CD4-positive, alpha-beta T cell (primary cell): ENCODE measurements at places on chromosomes 3 and 15. TPM values are rescaled to one million over a fixed set of nuclear protein-coding genes. Genes with fewer than 3 reads are reported as not detected.

DNA sequence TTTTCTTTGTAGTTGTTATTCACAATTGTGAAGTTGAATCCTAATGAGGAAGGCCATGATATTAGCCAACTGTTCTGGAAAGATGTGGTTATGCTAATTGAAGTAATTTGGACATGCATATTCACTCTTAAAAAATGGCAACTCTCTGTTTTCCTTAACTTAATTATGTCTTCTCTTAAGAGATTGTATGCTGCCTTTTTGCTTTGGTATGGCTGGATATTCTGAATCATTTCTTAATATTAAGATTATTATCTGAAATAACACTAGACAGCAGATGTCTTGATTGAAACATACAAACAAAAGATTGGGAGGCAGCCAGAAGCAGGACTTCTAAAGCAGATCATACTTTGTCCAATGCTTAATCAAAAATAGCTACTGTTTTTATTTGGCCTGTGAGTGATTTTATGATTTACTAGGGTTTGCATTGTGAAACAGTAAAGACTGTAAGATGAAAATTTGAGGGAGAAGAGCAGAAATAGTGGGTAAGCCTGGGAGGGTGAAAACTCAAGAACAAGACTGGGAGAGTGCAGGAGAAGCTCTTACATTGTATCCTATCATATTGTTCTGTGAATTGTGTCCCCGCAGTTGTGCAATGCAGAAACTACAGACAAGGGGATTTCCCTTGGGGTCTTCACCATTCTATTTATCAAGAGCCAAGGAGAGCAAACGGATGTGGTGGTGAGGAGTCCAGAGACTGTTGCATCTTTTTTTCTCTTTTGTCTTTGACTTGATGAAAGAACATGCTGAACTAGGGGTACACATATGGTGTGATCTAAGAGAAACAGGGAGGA is 554.8 kb downstream of the TUSC7 start:
- no peak overlapping the region for H3K27ac ChIP-seq
- no peaks in the 10 kb centered on the region for H3K4me1 ChIP-seq
- H3K36me3 ChIP-seq, result no peaks in the 10 kb centered on the region
- DNase-seq, result no peak
- H3K27me3 ChIP-seq, result no peaks in the 10 kb centered on the region

DNA sequence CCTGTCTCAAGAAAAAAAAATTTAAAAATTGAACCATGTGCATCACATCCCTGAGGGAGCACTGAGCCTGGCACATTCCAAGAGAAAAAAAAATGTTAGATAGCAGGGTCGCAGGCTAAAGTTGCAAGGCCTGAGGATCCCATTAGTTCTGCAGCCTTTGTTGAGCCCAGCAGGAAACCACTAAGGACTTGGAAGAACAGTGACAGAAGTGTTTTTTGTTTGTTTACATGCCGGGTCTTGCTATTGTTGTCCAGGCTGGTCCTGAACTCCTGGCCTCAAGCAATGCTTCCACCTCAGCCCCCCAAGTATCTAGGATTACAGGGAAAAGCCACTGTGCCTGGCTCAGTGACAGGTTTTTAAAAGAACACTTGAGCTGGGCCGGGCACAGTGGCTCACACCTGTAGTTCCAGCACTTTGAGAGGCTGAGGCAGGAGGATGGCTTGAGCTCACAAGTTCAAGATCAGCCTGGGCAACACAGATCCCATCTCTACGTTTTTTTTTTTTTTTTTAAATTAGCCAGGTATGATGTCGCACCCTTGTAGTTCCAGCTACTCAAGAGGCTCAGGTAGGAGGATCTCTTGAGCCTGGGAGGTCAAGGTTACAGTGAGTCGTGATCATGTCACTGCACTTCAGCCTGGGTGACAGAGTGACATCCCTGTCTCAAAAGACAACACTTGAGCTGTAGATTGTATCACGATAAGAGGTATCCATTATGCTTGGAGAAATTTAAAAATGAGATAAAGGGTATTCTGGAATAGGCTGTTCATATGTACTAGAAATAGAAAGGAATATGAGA is 15.2 kb downstream of the CHAC1 start:
- no peak for DNase-seq
- no peak overlapping the region for H3K4me3 ChIP-seq
- H3K4me1 ChIP-seq, result no peaks in the 10 kb centered on the region
- no peaks in the 10 kb centered on the region for H3K27me3 ChIP-seq
- no peaks in the 10 kb centered on the region for H3K36me3 ChIP-seq

CHDH gene
- 0.31 TPM for total RNA-seq

RTP1 gene
- not detected for total RNA-seq

GRCh38 chr15:86329311-86330013 is 249.8 kb downstream of the AGBL1 start:
- no peak for DNase-seq
- no peaks in the 10 kb centered on the region for H3K36me3 ChIP-seq
- H3K27me3 ChIP-seq, result no peaks in the 10 kb centered on the region
- H3K4me1 ChIP-seq, result no peaks in the 10 kb centered on the region

ARHGAP11A gene
- 4.7 TPM for total RNA-seq

GRCh38 chr3:21989341-21990042 is 238.5 kb upstream of the ZNF385D start:
- H3K27ac ChIP-seq, result no peak overlapping the region
- no peaks in the 10 kb centered on the region for H3K4me1 ChIP-seq
- no peaks in the 10 kb centered on the region for H3K36me3 ChIP-seq
- H3K27me3 ChIP-seq, result no peaks in the 10 kb centered on the region
- no peak overlapping the region for H3K4me3 ChIP-seq

GRCh38 chr3:51422211-51422610 is 31.1 kb downstream of the RBM15B start:
- H3K36me3 ChIP-seq, result peaks cover 63% of the 10 kb centered on the region
- no peak overlapping the region for H3K27ac ChIP-seq
- no peaks in the 10 kb centered on the region for H3K4me1 ChIP-seq
- H3K4me3 ChIP-seq, result no peak overlapping the region
- H3K27me3 ChIP-seq, result no peaks in the 10 kb centered on the region

ABTB1 gene
- 118 TPM for total RNA-seq

DNA sequence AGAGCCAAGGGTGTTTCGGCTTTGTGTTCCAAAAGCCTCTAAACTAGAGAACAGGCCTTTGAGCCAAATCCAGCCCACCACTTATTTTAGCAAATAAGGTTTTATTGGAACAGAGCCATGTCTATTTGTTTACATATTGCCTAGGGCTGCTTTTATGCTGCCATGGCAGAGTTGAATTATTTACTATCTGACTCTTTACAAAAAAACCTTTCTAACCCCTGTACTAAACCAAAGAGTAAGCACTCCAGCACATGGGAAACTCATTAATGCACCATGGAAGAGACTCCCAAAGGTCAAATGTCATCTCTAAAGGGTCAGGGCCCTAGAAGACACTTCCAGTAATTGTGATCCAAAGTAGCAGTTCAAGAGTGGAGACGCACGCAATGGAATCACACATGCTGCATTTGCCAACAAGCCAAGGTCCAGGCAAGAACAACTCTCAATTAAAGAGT is 22.3 kb downstream of the OSBPL10 start:
- H3K4me1 ChIP-seq, result no peaks in the 10 kb centered on the region
- peaks cover 2% of the 10 kb centered on the region for H3K27me3 ChIP-seq
- no peak overlapping the region for H3K4me3 ChIP-seq

DNA sequence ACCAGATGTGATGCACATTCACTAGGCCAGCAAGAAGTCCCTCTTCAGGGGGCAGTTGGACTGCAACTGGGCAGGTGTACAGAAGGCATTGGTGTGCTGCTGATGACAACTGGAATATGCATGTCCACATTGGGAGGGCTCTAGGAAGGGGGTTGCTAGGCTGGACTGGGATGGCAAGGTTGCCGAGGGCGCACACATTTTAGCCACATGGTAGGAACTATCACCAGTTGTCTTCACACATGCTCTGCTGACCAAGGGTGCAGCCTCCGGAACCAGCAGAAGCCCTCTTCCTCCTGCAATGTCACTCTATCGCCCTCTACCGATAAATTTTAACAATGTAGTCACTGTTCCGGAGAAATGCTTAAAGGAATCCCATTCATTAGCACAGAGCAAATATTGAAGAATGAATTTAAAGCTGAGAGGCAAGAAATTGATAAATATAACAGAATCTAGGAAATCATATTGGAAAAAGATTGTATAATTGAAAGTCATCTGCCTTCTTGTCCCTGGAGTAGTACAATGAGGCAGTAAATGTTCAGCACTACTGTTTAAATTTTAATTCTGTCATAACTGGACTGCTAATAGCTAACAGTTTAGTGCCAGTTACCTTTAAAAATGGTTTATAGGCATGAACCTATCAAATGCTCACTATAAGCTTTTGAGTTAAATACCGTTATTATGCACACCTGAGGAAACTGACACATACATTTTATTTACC is 22.6 kb upstream of the LYSMD4 start:
- no peaks in the 10 kb centered on the region for H3K36me3 ChIP-seq
- peaks cover 4% of the 10 kb centered on the region for H3K4me1 ChIP-seq
- H3K4me3 ChIP-seq, result no peak overlapping the region
- DNase-seq, result no peak

C3orf22 gene
- total RNA-seq, result not detected

DNA sequence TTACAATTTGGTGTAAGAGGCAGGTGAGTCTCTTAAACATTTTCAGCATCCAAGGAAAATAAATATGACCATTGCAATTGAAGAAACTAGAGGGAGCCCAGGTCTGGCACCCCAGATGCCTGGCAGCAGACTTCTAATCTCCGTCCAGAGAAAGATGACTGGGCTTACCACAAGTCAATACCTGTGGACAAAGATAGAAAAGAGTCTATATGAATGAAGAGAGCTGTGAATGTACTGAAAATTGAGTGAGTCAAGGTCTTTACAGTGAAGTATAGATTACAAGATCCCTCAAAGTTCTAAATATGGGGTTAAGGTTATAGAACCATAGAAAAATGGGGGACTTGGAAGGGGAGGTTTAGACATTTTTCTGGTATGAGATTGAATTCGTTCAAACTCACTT is 827.4 kb upstream of the NR2F2 start:
- no peaks in the 10 kb centered on the region for H3K4me1 ChIP-seq
- no peaks in the 10 kb centered on the region for H3K36me3 ChIP-seq
- H3K27me3 ChIP-seq, result no peaks in the 10 kb centered on the region
- H3K4me3 ChIP-seq, result no peak overlapping the region
- DNase-seq, result no peak

DNA sequence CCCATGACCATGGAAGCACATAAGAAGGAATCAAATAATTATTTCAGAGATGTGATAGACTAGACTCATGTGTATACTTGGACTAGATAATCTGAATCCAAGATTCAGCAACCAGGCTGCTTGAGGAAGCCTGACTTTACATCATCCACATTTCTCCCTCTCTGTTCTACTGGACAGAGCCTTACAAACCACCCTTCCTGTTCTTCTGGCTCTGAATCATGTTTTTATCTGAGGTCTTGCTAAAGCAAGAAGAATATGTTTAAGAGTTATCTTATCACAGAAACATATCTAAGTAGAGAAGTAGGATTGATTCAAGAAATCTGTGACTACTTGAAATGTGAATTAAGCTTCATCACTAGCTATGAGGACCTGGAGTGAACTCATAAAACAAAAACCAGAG is 71.1 kb upstream of the SLC24A5 start:
- no peaks in the 10 kb centered on the region for H3K36me3 ChIP-seq
- H3K4me3 ChIP-seq, result no peak overlapping the region
- no peaks in the 10 kb centered on the region for H3K27me3 ChIP-seq
- no peaks in the 10 kb centered on the region for H3K4me1 ChIP-seq
- no peak for DNase-seq

GRCh38 chr3:106013971-106014370 is 145.2 kb upstream of the CBLB start:
- no peak overlapping the region for H3K4me3 ChIP-seq
- no peak overlapping the region for H3K27ac ChIP-seq
- H3K27me3 ChIP-seq, result no peaks in the 10 kb centered on the region
- H3K4me1 ChIP-seq, result no peaks in the 10 kb centered on the region

DNA sequence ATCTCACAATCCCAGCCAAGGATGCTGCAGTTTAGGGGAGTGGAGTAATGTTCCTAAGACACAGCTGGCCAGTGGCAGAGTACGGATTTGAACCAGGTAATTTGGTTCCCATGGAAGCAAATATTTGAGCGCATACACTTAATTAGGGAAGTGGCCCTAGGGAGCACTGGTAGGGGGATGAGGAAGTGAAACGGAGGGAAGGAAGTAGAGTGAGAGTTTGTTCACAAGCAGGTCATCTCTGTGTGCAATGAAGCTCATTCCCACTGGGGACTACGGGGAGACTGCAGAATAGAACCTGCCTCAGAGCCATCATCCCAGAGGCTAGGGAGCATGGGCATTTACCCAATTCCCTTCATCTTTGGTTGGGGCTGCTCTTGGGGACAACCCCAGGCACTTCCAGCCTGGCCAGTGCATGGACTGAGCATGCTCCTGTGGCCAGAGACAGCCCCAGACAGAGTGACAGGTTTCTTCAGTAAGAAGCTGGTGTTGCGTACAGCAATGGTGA is 317.2 kb upstream of the PROK2 start:
- peaks cover 22% of the 10 kb centered on the region for H3K4me1 ChIP-seq
- no peak overlapping the region for H3K4me3 ChIP-seq
- H3K27me3 ChIP-seq, result no peaks in the 10 kb centered on the region
- H3K27ac ChIP-seq, result no peak overlapping the region
- DNase-seq, result no peak
- no peaks in the 10 kb centered on the region for H3K36me3 ChIP-seq

GRCh38 chr3:50336452-50337174 is 4.0 kb downstream of the RASSF1 start:
- peak overlapping the region; percentile 93 for H3K4me3 ChIP-seq
- H3K36me3 ChIP-seq, result peaks cover 15% of the 10 kb centered on the region
- no peaks in the 10 kb centered on the region for H3K27me3 ChIP-seq
- H3K27ac ChIP-seq, result peak overlapping the region; percentile 93

- no peak for DNase-seq
- no peak overlapping the region for H3K27ac ChIP-seq
- H3K36me3 ChIP-seq, result no peaks in the 10 kb centered on the region
- H3K27me3 ChIP-seq, result no peaks in the 10 kb centered on the region
- no peaks in the 10 kb centered on the region for H3K4me1 ChIP-seq
These were observed 205.5 kb upstream of the CD96 start for GRCh38 chr3:111336511-111336910.

- peaks cover 8% of the 10 kb centered on the region for H3K4me1 ChIP-seq
- H3K27ac ChIP-seq, result no peak overlapping the region
- no peak overlapping the region for H3K4me3 ChIP-seq
- H3K36me3 ChIP-seq, result no peaks in the 10 kb centered on the region
These were observed 528 bp downstream of the RBPMS2 start for GRCh38 chr15:64774629-64775493.
